ENCODE measurements at places on chromosomes 5 and 9.

GRCh38 chr9:3887786-3888496 lies 362.1 kb upstream of the RFX3 start:
- no peak for DNase-seq

- no peak for DNase-seq
Observed at GRCh38 chr9:129852579-129852978, 17.3 kb downstream of the USP20 start.

DNA sequence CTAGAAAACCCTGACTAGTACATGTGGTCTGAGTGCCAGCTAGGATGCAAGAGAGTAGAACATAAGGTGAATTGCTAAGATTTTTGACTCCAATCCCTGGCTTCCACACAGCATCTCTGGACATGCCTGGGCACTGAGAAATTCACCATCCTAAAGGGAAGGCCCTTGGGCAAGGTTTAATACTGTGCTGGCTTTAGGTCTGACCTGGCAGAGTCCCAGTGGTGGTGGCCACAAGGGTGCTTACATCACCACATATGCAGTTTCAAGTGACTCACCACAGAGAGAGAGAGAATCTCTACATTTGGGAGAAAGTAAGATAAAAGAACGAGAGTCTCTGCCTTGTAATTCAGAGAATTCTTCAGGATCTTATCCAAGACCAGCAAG lies 661.6 kb upstream of the C9orf72 start:
- no peak for DNase-seq

DNA sequence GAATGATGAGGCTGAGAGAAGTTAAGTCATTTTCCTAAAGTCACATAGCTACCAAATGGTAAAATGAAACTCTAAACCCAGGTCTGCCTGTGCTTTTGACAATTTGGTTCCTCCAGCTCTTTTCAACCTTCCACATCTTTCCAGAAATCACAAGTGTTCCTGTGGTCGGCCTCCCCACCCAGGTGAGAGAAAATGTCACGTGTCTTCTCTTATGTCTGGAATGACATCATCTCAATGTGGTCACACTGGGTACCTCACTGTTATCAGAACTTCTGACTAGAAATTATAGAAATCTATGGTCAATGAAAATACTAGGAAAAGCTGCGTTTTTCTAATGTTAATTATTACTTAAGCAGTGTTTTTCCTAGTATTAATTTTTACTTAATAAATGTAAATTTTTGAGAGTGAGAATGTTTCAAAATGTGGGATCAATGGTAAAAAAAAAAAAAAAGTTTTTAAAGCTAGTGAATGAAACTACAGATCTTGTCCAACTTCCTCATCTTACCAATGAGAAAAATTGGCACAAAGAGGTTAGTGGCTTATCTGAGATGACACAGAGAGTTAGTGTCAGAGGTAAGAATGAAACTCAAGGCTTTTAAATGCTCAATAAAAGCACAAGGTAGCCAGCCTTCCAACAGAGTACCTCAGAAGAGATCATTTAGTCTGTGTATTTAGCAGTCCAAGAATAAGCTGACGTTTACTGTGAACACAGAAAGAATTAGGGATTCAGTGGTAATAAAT lies 228.7 kb upstream of the NR4A3 start:
- no peak for DNase-seq

GRCh38 chr5:151659001-151659754 lies 27.5 kb downstream of the SPARC start:
- DNase-seq, result peak; percentile 61

GRCh38 chr9:15300218-15300617 lies 6.8 kb downstream of the TTC39B start:
- no peak for DNase-seq

GRCh38 chr9:90019626-90020025 lies 414.8 kb downstream of the GADD45G start:
- DNase-seq, result no peak

- no peak for DNase-seq
Observed at GRCh38 chr5:4048398-4048797, 452.8 kb downstream of the IRX1 start.

DNA sequence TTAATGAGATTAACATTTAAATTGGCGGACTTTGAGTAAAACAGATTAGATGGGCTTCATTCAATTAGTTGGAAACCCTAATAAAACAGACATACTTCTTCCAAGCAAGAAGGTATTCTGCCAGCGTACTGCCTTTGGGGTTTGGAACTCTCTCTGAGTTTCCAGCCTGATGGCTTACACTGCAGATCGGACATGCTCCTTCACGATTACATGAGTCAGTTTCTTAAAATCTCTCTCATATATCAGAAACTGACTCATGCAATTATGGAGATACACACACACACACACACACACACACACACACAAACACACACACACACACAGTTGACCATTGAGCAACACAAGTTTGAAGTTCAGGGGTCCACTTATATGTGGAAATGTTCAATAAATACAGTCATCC lies 789.4 kb downstream of the CDH12 start:
- DNase-seq, result no peak

- no peak for DNase-seq
Observed at GRCh38 chr5:151757233-151758140, 944 bp downstream of the ATOX1 start.

- no peak for DNase-seq
Observed at GRCh38 chr5:165877475-165877874, 2372.1 kb downstream of the MAT2B start.

DNA sequence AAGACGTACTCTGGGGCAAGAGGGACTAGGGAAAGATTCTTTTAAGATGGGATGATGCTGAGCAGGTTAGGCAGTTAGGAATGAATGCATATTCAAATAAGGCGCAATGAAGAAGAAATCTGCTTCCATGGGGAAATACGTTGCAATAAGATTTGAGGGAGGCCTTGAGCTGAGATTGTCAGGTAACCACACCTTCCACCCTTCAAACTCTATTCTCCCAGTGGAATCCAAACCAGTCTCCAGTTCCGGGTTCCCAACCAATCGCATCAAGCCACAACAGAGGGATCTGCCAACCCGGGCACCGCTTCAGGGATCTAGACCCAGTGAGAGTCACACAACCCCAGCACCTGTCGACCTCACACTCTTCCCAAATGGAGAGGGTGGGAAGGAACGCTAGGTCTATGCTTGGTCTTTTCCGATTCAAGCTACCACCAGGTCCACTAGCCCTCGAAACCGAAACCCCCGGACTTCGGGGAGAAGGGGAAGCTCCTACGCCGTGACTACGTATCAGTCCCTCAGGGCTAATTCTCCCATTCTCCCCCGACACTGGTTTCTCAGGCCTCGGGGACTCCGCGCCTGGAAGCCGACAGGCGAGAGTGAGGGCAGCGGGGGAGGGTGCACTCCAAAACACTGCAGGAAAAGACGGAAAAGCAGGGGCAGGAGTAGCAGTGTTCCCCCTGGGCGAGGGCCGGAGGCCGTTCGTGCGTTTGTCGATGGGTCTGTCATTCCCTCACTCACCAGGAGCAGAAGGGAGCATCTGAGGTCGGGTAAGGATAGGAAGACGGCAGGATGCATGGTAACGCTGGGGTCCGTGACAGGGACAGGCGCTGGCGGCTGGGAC lies 534 bp downstream of the ERP44 start:
- no peak for DNase-seq

DNA sequence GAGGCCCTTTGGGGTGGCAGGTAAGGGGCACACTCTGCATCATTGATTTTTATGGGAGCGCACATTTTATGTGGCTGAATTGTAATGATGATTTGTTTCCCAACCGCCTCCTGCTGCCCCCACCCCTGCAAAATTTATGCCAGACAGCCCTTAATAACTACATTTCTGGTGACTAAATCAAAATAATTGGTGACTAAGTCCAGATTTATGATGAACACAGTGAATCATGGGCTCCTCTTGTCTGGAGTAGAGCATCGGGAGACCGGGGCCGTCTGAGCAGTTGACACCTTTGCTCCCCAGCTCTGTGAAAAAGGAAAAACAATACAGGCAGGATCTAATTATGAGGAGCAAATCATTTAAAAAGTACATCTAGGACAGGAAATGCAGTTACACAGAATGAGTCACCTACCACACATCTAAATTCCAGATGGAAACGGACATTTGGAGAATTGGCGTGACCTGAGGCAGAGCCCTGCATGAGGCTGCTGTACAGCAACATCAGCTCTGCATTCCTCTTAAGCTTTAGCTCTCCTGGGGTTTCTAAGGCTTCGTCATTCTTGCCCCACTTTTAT lies 58.9 kb downstream of the DOCK2 start:
- DNase-seq, result peak; percentile 78

GRCh38 chr9:78248635-78249034 lies 12.8 kb downstream of the CEP78 start:
- DNase-seq, result no peak

GRCh38 chr5:155633338-155633957 lies 619.9 kb downstream of the KIF4B start:
- no peak for DNase-seq

DNA sequence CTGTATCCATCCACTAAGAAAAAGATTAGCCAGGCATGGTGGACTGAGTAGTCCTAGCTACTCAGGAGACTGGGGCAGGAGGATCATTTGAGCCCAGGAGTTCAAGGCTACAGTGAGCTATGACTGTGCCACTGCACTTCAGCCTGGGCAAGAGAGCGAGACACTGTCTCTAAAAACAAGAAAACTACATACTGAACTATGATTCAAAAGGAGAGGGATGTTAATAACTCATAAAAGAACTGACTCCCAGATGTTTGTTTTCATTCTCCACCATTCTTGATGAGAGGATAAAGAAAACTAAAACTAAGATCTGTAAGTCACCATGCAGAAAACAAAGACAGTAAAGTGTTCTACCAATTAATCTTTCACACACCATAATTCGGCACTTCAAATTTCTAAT lies 53.5 kb downstream of the AUH start:
- DNase-seq, result no peak

DNA sequence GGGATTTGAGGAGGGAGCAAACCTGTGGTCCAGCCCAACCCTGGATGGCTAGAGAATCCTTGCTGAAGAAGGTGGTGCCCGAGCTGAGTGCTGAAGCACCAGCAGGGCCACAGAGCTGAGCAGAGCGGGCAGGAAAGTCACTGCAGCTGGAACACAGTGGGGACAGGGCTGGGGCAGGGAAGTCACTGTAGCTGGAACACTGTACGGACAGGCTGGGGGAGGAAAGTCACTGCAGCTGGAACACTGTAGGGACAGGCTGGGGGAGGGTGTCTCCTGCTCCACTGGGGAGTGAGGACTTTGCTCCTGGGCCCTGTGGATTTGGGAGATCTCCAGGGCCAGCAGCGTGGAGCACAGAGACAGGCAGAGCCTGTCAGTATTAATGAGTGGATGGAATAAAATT lies 9.0 kb upstream of the SUSD3 start:
- no peak for DNase-seq
